ENCODE measurements at places on chromosomes 4 and X. TPM values are rescaled to one million over a fixed set of nuclear protein-coding genes. Genes with fewer than 3 reads are reported as not detected.

DNA sequence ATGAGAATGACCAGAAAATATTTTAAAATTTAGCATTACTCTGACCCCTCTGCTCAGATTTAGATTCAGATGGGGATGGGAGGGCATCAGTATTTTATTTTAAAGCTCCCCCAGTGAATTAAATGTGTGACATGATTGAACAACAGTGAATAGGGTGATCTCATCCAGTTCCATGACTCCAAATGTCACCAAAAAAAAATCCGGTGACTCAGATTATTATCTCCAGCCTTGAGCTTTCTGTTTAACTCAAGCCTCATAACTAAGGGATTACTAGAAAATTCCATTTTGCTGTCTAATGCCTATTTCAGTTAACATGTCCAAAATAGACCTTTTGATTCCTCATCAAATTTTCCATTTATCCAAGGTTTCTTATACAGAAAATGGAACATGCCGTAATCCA is 121.8 kb upstream of the TMEM47 start:
- no peak for DNase-seq

GRCh38 chrX:20029728-20030127 is 38.9 kb upstream of the BCLAF3 start:
- DNase-seq: no peak

DNA sequence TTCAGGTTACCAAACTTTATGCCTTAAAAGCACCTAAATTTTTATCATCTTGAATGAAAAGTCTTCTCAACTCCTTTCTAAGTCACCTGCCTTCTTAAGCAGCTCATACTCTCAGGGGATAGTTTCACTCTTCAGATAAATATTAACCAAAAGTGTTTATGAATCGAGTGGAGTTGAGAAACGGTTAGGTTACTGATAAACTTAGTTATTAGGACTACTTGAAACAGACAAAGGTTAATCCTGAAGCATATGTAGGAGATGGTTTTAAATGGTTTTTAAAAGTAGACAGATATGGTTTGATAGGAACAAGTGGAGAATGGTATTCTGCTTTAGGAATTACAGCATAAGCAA is 32.8 kb downstream of the CLDN22 start:
- no peak for DNase-seq

- DNase-seq: no peak
These were observed 39.8 kb upstream of the CXorf38 start for GRCh38 chrX:40687169-40687568.

Gene ASIC5
- not detected for total RNA-seq

DNA sequence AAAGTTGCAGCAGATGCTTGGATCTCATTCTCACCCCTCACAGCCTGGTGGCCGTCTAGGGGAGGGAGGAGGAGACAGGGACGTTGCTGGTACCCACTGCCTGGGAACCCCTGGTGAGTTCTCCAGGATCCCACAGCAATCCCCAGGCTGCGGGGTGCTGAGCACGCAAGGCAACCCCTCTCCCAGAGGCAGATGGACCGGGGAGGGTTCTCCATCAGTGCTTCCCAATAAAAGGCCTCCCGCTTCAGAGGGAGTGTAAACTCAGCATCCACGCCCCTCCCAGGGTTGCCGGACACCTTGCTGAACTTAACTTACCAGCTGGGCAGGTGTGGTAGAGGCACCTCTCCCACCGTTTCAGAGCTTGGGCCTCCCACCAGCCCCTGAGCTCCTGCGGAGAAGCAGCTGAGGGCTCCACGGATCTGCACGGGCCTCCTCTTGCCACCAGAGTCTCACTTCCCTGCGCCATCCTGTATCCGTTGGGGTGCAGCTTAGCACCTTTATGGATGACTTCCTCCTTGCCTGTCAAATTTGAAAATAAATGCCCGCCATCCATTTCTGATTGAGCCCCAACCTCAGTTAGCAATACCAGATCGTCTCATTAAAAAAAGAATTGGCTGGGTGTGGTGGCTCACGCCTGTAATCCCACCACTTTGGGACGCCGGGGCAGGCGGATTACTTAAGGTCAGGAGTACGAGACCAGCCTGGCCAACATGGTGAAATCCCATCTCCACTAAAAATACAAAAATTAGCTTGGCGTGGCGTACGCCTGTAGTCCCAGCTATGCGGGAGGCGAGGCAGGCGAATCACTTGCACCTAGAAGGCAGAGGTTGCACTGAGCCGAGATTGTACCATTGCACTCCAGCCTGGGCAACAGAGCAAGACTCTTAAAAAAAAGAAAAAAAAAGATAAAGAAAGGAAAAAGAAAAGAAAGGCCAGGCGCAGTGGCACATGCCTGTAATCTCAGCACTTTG is 14.8 kb upstream of the TBC1D14 start:
- DNase-seq: no peak

Gene NKX6-1
- 1.1 TPM for total RNA-seq

GRCh38 chrX:72478351-72478750 is 94.3 kb downstream of the HDAC8 start:
- DNase-seq: no peak

DNA sequence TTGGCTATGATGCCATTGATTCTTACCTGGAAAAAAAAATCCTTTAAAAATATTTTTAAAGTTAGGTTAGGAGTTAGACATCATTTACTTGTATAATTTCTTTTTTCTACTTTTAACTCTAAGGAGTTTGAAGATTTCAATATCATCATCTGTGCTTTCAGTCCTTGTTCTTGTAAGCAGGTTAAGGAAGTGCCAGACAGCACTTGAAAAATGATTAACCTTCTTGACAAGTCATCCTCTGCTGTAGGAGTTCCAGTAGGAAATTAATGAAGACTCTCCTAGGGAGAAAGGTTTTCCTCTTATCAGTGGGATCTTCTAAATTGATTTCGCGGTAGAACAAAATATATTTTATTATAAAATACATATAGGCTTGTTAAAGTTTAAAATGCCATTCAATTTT is 29.1 kb upstream of the ANAPC4 start:
- DNase-seq: no peak

Gene DUSP9
- total RNA-seq: 7.1 TPM

- DNase-seq: no peak
These were observed 92.5 kb downstream of the FBXL5 start for GRCh38 chr4:15562623-15563022.

- no peak for DNase-seq
These were observed 980 bp downstream of the AP1S2 start for GRCh38 chrX:15853586-15854079.

GRCh38 chr4:151314010-151314355 is 11.4 kb downstream of the SH3D19 start:
- no peak for DNase-seq

GRCh38 chrX:254630-255215 is 26.5 kb upstream of the PLCXD1 start:
- DNase-seq: no peak

Gene KDM6A
- 24.0 TPM for total RNA-seq

DNA sequence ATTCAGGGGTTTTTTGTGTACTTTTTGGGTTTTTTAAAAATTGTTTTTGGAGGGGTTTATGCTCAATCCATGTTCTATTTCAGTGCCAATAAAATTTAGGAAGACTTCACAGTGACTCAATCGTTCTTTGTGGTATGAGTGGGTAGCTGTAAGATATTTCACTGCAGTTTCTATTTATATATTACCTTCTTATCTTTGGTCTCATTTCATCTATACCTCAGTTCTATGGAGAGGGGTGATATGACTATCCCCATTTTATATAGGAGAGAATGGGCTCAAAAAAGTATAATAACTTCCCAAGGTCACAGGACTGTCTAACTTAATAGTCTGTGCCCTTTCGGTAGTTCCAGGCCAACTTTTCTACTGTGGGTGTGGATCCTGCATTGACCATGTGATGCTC is 74.4 kb downstream of the MSN start:
- DNase-seq: no peak

DNA sequence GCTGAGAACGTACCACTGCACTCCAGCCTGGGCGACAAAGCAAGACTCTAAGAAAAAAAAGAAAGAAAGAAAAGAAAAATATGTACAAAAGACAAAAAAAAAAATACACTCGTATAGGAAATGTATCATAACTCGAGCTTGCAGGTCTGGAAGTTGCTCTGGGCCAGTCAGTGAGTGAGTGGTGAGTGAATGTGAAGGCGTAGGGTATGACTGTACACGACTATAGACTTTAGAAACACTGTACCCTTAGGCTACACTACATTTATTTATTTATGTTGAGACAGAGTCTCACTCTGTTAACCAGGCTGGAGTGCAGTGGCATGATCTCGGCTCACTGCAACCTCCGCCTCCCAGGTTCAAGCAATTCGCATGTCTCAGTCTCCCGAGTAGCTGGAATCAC is 29.4 kb downstream of the EVC2 start:
- DNase-seq: no peak

- no peak for DNase-seq
These were observed 354.7 kb upstream of the SPANXN4 start for GRCh38 chrX:142671036-142671435.

Gene SULT1E1
- not detected for total RNA-seq

- DNase-seq: no peak
These were observed 1651.9 kb downstream of the C4orf33 start for GRCh38 chr4:130747842-130748241.

GRCh38 chr4:3384771-3385710 is 56.7 kb upstream of the HGFAC start:
- DNase-seq: no peak

GRCh38 chr4:101621120-101621519 is 169.4 kb upstream of the BANK1 start:
- DNase-seq: no peak

DNA sequence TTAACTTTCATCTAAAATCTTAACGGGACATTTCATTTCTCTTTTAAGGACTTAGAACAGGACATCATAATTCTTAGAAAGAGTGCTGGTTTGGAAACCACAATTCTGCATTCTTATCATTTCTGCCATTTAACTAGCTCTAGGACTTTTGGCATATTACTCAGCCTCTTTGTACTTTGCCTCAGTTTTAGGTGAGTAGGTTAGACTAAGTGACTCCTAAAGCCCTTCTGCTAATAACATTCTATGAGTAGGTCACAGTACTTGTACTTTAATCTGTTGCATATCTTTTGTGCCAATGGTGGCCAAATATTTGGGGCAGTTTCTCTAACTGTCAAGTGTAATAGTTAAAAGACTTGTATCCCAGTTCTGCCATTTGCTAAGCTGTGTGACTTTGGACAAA is 115.4 kb upstream of the NUDT6 start:
- DNase-seq: no peak

Gene ARAP2
- total RNA-seq: 5.5 TPM

GRCh38 chrX:3094261-3094660 is 53.0 kb downstream of the ARSF start:
- DNase-seq: no peak

Gene SOX3
- total RNA-seq: not detected
